SW 1271 (cell line): ENCODE measurements at places on chromosomes 6 and 20.

- no peak for DNase-seq
Observed at GRCh38 chr20:19506021-19506420, 252.0 kb upstream of the RIN2 start.

- DNase-seq = peak; percentile 96
Observed at GRCh38 chr6:71420693-71421328, 132.2 kb downstream of the OGFRL1 start.

GRCh38 chr20:21134883-21135493, 9.1 kb downstream of the KIZ start:
- DNase-seq = no peak

DNA sequence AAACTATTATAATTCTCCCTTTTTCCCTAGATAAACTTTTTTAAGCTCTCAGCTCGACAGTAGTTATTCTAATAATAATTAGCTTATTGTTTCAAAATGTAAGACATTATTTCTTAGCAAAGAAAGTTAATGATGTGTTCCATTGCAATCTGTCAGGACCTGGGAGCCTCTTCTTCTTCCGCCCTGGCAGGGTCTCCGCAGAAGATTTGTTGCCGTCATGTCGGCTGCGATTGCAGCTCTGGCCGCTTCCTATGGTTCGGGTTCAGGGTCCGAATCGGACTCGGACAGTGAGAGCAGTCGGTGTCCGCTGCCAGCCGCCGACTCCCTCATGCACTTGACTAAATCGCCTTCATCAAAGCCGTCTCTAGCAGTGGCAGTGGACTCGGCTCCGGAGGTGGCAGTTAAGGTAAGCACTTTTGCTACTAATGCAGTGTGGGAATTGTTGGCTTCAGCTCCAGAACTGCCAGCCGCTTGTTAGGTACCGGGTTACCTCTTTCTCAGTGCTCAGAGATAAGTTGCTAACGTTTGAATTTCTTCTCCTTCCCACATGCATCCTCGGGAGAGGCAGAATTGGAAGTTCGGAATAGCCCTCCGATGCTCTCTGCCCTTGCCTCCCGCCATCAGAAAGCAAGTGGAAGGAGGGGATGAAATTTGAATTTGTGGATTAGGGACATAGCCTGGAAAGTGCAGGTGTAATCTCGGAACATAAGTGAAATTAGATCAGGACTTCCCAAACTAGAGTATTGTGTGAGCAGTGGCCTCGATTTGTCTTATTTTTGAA, at the start of gene CDC40:
CDC40 (plus strand) TSS at position 200 of the 781 bp plus-strand sequence; CDS start at position 218, 18 bp downstream.
- DNase-seq = no peak

DNA sequence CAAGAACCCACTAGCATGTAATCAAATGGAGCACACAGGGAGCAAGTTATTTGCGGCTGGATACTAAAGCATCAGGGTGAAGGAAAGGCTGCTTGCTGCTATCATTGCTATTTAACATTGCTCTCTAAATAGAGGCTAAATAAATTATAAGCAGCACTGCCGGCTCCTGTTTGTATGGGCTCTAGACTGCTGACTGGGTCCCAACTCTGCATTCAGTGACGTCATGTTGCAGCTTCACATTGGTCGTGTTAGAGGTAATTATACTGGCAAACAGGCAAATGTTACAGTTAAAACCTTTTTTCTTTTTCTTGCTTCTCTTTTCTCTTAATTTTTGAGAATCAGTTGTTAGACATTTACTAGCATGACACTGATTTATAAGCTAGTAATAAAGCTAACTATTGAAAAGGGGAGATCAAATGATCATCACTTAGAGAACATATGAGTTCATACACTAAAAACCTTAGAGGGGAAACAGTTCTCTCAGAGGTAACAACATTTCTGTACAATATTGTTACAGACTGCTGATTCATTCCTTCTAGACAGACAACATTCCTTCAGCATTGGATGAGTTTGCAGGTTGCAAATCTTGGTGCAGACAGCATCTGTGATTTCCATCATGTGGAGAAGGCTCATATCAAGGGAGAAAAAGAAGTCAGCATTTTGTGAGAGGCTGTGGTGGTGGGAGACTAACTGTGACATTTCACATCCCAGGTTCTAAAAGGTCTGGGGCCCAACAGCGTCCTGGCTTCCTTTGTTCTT, 15.9 kb downstream of the RFPL4B start:
- DNase-seq = no peak

GRCh38 chr20:47262365-47263013, 94.0 kb downstream of the ZMYND8 start:
- no peak for DNase-seq

- DNase-seq = no peak
Observed at GRCh38 chr20:64038224-64038564, 2.2 kb downstream of the C20orf204 start.

DNA sequence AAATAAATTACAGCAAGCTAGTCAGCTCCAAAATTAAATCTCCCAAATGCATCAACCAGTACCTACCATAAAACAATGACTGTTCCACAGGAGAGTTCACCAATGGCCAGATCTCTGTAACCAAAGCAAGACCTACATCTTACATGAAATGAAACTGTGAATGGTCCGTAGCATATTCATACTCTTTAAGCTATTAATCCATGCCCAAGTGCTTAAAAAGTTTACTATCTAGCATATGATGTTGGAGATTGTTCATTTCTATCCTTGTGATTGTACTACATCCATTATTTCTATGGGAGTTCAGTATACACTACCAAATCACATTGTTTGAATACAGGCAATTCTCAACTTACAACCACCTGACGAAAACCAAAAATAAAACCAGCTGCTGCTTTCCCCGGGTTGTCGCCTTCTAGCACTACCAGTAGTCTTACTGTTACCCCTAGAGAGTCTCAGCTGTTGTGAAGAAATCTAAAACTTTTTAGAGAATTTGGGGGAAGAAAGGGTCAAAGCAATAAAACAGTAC, 38.0 kb downstream of the HIVEP2 start:
- no peak for DNase-seq

GRCh38 chr20:34124469-34125249, 12.6 kb upstream of the EIF2S2 start:
- no peak for DNase-seq

- DNase-seq = no peak
Observed at GRCh38 chr6:117396228-117396627, 29.5 kb downstream of the ROS1 start.

DNA sequence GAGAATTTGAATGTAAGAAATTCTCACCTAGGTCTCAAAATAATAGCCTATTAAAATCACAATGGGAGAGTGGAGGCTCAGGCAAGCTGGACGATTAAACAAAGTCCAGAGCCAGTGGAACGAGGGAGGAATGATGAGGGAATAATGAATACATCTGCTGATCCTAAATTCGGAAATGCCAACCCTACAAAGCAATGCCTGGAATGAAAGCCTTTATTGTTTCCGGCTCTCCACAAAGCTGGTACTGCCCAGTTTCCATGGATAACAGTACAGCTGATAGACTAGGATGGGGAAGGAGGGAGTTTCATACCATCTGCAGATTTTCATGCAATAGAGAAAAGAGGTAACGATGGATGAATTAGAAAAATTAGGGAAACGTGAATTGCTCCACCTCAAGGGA, 356.1 kb downstream of the CBLN4 start:
- no peak for DNase-seq

- no peak for DNase-seq
Observed at GRCh38 chr6:10441655-10442009, 26.8 kb upstream of the TFAP2A start.

- DNase-seq = no peak
Observed at GRCh38 chr6:74577619-74578018, 628.2 kb downstream of the COL12A1 start.

DNA sequence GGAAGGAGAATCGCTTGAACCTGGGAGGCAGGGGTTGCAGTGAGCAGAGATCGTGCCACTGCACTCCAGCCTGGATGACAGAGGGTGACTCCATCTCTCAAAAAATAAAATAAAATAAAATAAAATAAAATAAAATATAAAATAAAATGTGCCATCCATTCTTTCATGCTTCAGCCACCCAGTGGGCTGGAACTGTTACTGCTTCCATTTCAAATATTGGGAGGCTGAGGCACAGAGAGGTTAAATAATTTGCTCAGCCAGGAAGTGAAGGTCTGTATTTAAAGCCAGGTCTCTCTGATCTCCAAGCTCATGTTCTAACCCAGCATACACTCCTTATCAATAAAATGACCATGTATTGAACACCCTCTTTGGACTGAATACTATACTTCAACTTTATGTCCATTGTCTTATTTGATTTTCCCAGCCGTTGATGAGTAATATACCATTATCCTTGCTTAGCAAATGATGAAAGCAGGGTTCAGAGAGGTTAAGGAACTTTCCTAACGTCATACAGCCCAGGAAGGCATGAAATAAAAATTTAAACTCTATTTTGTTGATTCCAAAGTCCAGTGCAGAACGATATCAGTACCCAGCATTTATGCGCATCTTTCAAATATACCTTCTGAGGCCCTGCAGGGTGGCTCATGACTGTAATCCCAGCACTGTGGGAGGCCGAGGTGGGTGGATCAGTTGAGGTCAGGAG, 25.8 kb upstream of the SLC9A8 start:
- DNase-seq = no peak

GRCh38 chr20:47675190-47676142, 109.8 kb downstream of the SULF2 start:
- DNase-seq = no peak

- no peak for DNase-seq
Observed at GRCh38 chr6:160972111-160972510, 19.5 kb upstream of the MAP3K4 start.

GRCh38 chr6:103983011-103983410, 876.7 kb downstream of the HACE1 start:
- DNase-seq = no peak

GRCh38 chr20:25606094-25606695, 17.6 kb downstream of the NANP start:
- no peak for DNase-seq

- no peak for DNase-seq
Observed at GRCh38 chr6:803191-803977, 110.4 kb upstream of the EXOC2 start.

- DNase-seq = no peak
Observed at GRCh38 chr6:33985947-33986346, 159.9 kb downstream of the GRM4 start.

DNA sequence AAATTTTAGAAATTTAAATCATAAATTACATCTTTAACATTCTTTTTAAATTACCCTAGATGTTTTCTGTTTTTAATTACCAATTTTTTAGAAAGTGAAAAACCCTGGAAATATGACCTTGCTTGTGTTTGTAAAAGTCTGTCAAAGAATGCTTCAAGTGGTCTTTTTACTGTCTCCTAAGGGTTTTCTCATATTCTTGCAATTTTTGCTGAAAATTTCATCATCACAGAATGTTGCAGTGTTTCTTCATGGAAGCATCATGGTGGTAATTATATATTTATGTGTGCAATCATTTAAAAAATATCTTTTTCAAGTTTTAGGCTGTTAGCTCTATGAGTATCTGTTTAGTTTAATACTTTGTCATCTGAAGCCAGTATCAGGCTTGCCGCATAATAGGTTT, 178.2 kb downstream of the HDGFL1 start:
- no peak for DNase-seq

GRCh38 chr20:23856736-23857135, 22.8 kb downstream of the CST5 start:
- DNase-seq = no peak

GRCh38 chr6:148709577-148709976, 37.3 kb upstream of the UST start:
- DNase-seq = no peak

DNA sequence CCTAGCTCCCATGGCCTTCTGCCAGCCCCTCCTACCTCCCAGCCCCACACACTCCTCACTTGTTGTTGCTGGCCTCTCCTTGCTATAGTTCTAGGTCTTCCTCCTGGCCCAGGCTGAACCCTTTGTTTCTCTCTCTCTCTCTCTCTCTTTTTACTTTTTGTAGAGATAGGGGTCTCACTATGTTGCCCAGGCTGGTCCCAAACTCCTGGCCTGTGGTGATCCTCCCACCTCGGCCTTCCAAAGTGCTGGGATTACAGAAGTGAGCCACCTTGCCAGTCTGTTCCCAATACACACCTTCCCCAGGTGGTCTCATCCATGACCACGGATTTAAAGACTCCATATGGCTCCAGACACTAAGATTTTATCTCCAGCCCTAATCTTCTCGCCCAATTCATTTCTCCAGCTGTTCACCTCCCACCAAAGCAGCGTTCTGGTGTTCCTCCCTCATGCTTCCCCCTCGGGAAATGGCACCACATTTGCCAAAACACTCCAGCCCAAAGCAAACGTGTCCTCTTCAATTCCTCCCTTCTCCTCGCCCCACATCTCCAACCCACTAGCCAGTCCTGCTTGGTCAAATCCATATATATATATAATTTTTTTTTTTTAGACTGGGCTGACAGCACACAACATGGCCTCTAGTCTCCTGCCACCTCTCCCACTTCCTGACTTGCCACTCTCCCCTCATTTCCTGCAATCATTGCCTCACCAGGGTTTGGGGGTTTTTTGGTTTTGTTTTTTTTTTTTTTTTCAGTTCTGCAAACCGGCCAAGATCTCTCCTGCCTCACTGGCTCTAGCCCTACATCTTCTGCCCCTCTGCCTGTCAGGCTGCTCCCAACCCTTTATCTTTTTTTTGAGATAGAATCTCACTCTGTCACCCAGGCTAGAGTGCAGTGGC, 104.4 kb downstream of the NCR2 start:
- no peak for DNase-seq

- DNase-seq = no peak
Observed at GRCh38 chr20:31476643-31477215, 1.6 kb downstream of the REM1 start.

DNA sequence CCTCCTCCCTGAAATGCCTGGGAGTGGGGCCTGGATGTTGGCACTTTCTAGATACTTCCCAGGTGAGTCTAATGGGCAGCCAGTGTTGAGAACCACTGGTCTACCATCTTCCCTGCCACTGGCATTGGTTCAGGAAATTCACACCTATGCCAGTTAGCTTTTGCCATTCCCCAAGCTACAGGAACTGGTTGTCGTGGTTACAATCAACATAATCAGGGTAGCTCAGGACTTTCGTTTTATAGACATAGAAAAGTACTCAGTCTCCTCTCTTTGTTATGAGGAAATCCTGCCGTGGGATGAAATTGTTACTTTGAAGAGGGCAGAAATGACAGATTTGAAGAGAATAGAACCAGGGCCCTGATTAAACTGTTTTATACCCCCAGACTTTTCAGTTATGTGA, 127.9 kb upstream of the FOXO3 start:
- no peak for DNase-seq

GRCh38 chr20:32149566-32150170, 40.2 kb downstream of the TM9SF4 start:
- no peak for DNase-seq

DNA sequence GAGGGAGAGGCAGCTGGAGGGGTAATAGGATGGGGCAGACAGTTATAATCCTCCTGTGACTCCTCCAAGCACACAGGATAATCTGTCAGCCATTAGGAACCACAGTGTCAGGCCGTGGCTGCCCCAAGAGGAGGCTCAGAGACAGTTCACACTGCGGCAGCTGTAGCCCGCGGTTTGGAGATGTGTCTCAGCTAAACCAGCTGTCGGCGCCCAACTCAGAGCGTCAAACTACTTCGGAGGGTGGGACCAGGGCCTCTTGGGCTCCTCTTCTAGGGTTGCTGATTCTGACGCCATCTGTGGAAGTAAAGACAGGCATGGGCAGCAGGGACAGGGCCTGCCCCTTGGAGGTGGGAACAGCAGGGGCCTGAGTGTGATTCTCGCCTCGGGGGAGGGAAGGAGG, 309.8 kb downstream of the CDC5L start:
- no peak for DNase-seq

GRCh38 chr6:25907475-25908014, 22.9 kb downstream of the SLC17A2 start:
- no peak for DNase-seq
